ENCODE measurements at places on chromosomes 12 and 14. TPM values are rescaled to one million over a fixed set of nuclear protein-coding genes. Genes with fewer than 3 reads are reported as not detected.

SYNDIG1L gene
- not detected for total RNA-seq

SBNO1 gene
- total RNA-seq = 20.7 TPM

FBXO34 gene
- total RNA-seq = 21.0 TPM

MMP19 gene
- total RNA-seq = 4.9 TPM

RILPL2 gene
- 0.87 TPM for total RNA-seq

MTA1 gene
- 49.2 TPM for total RNA-seq

SYT1 gene
- total RNA-seq = 0.54 TPM

B3GNT4 gene
- total RNA-seq = 0.39 TPM

KRT83 gene
- not detected for total RNA-seq

ARG2 gene
- total RNA-seq = 0.79 TPM

RBP5 gene
- 0.39 TPM for total RNA-seq

AKAP6 gene
- 2.7 TPM for total RNA-seq

SRRM4 gene
- under 0.01 TPM for total RNA-seq

BCL2L14 gene
- total RNA-seq = not detected

NANOG gene
- under 0.01 TPM for total RNA-seq

SMCO2 gene
- total RNA-seq = not detected

OTX2 gene
- not detected for total RNA-seq

TSHR gene
- total RNA-seq = 0.22 TPM

MYF5 gene
- not detected for total RNA-seq

BIN2 gene
- total RNA-seq = under 0.01 TPM

ACOT6 gene
- not detected for total RNA-seq

CDH24 gene
- total RNA-seq = 4.7 TPM

PRKD1 gene
- total RNA-seq = 1.2 TPM

TMTC1 gene
- 0.39 TPM for total RNA-seq

PTCSC3 gene
- not detected for total RNA-seq

LARP4 gene
- 20.0 TPM for total RNA-seq

RAD9B gene
- 0.11 TPM for total RNA-seq

PIWIL1 gene
- not detected for total RNA-seq

FAM186B gene
- total RNA-seq = 0.33 TPM

SLCO1C1 gene
- total RNA-seq = 0.54 TPM

DCN gene
- total RNA-seq = 27.7 TPM

SMIM41 gene
- total RNA-seq = 0.39 TPM

All from placental epithelial cell (primary cell).